ENCODE measurements at places on chromosomes 12 and 14.

- DNase-seq: no peak
Observed at GRCh38 chr12:78864870-78865463, 393 bp downstream of the SYT1 start.

DNA sequence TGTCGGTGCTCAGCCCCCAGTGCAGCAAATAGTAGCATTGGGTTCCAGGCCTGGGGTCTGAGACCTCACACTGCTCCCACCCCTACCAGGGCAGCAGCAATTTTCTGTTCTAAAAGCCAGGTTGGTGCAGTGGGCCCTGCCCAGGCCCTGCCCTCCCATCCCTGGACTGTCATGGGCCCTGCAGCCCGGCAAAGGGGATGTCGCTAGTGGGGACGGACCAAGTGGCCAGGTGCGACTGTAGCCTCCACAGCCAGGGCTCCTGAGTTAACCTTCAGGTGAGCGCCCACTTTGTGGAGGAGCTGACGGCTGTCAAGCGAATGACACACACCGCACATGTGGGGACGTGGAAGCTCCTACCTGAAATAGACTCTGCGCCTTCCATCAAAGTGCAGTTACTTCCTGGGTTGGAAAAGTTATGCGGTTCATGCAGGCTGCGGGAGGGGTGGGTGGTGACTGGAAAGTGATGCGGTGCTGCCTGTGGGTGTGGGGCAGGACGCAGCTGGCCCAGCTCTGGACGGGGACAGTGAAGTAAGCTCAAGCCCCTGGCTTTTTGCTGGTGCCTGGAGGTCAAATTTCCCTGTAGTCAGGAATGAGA is 1.5 kb downstream of the INF2 start:
- DNase-seq: no peak

- no peak for DNase-seq
Observed at GRCh38 chr12:62106547-62107185, 153.5 kb upstream of the USP15 start.

DNA sequence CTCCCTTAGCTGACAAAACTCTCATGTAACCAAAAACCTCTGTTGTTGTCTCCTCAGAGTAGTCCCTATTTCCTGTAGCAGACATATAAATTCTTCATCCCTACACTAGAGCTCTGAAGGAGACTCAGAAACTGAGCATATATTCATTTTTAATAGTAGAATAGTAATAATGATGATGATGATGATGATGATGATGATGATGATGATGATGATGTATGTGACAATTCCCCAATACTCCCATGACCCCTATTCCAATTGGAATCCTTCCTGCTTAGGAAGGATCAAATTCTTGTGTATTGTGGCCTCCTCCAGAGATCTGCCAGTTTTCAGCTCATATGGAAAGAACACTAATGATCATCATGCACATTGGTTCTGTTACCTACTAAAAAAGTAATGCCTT is 26.7 kb downstream of the RASSF9 start:
- no peak for DNase-seq

DNA sequence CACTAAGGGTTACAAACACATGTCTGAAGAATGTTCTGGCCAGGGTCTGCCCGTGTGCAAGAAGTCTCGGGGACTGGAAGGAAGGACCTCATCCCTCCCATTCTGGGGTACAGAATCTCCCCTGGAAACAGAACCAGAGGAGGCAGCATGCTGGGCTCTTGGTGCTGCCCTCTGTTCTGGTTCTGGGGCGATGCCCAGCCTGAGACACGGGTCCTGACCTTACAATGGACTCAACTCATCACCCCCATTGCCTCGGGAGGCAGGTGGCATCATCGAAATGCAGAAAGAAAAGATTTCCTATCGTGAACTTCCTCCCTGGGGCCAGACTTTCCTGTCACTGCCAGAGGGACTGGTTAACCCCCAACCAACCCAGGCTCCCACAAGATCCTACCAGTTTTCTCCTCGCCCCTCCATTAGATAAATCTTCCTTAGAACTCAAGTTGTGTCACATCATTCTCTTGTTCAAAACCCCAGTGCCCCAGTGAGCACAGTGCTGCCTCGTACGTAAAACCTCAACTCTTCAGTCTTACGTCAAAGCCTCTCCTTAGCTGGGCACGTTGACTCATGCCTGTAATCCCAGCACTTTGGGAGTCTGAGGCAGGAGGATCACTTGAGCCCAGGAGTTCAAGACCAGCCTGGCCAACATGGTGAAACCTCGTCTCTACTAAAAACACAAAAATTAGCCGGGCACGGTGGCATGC is 52.1 kb downstream of the PSMA6 start:
- DNase-seq: no peak

DNA sequence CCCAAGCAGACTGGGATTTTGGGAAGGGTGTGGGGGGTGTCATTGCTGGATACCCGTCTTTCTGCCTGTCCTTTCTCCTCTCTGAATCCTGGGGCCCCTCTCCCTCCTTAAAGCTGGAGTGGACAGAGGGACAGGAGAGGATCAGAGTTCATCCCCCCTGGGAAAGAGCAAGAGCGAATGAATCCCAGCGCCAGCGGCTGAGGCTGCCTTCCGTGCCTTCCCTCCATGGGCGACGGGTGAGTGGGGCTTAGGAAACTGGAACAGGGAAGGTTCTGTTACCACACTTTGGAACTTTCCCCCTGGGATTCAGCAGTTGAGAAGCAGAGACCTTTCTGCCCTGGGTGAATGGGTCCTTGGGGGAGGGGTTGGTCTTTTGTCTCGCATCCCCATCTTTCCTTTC is 16.2 kb upstream of the RIN3 start:
- DNase-seq: no peak

DNA sequence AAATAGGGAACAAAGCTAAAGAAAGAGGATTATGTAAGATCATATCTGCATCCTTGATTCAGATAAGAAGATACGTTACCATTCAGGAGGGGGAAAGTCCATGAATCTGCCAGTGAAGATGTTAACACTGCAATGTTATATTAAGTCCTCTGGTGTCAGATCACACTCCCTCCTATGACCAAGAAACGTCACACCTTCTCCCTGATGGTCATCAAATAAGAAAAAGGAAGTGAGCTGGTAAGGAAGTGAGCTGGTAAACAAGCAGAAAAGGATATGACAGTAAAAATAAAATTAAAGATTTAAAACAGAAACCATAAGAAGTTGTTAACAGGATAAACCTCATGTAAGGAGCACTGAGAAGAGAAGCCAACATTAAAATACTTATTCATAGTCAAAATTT is 340.2 kb downstream of the SEC23A start:
- DNase-seq: no peak

DNA sequence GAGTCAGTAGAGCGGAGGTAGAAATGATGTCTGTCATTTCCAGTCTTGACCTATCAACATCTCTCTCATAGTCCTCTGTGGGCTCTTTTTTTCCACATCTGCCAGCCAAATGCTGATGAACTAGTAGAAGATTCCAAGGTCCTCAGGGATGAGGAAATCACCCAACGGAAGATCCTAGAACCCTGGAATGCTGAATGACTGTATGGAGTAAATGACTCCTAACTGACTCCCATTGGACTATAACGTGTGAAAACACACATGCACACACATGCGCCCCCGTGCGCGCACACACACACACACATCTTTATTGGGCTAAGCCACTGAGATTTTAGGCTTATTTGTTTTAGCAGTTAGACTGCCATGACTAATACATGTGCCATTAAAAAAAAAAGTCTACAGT is 159.2 kb downstream of the MYRFL start:
- DNase-seq: no peak

DNA sequence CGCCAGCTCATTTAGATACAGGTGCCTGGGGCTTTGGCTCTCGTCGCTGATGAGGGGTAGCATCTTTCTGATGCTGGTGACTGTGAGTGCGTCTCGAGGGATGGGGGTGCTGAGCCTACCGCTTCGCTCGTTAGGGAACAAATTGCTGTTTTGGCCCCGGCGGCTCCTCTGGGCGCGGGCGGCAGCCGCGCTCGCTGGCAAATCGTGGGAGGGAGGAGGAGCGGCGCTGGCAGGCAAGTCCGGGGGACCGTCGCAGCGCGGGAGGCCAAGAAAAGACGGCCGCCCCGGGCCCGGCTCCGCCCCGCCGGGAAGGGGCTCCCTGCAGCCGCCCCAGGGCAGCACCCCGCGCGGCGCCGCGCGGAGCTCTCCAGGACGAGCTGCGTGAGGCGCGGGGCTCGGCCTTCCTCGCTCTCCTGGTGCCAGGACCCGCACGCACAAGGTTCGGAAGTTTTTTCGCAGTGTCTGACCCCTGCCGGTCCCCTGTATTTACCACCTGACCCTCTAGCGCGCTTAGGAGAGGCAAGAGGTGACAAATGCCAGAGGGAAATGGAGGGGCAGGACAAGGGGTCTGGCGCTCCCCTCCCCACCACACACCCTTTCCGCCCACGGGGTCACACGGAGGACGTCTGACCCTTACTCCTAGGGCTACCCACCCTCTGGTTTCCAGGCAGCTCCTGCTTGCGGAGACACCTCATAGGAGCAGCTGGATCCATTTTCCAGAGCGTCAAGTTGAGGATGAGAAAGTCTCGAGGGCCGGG is 899 bp upstream of the KCNH3 start:
- DNase-seq: no peak

DNA sequence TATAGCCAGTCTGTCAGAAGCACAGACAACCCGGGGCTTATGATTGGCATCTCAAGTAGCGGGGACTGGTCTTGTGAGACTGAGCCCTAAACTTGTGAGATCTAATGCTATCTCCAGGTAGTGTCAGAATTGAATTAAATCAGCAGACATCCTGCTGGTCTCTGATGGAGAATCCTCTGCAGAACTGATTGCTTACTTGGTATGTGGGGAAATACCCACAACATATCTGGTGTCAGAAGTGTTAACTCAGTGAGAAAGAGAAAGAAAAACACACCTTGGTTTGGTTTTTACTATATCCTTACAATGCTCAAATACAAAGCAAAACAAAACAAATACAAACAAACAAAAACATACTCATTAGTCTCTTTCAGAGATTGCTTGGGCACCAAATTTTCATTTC is 10.0 kb downstream of the SEL1L start:
- DNase-seq: no peak

DNA sequence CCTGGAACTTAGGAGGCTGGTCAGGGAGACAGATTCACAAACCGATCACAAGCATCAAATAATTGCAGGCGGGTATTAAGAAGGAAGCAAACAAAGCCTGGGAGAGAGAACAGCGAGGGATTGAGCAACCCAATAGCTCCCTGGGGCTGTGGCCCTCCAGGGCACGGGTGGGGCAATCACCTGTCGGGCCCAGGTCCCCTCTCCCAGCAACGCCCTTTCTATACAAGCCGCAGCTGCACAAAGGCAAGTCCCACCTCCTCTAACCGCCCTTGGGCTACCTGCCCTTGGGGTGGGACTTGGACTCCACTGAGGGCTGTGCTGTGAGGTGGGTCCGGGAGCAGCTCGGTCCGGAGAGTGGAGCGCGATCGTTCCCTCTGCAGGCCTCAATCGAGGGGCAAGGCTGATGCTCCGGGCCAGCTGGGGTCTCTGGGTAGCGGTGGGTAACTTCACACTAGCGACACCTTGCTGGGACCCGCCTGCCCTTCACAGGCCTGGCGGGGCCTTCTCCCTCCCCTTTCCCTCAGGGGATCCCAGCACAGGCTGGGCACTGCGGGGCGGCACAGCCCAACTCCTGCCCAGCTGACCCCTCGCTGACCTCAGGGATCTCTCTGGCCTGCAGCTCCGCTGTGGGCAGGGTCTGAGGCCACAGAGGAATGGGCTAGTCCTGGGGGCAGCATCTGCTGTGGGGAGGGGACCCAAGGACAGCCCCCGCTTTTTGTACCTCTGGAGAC is 8.0 kb downstream of the PHB2 start:
- DNase-seq: no peak

Measured in non-pigmented ciliary epithelial cell (primary cell).